ENCODE measurements at places on chromosomes 1 and 21.

GRCh38 chr1:112618114-112618720, 724 bp downstream of the ST7L start:
- no peak for DNase-seq

GRCh38 chr1:151221616-151222015, 23.3 kb downstream of the PIP5K1A start:
- no peak for DNase-seq

GRCh38 chr1:20138346-20138745, 777 bp upstream of the PLA2G2F start:
- no peak for DNase-seq

DNA sequence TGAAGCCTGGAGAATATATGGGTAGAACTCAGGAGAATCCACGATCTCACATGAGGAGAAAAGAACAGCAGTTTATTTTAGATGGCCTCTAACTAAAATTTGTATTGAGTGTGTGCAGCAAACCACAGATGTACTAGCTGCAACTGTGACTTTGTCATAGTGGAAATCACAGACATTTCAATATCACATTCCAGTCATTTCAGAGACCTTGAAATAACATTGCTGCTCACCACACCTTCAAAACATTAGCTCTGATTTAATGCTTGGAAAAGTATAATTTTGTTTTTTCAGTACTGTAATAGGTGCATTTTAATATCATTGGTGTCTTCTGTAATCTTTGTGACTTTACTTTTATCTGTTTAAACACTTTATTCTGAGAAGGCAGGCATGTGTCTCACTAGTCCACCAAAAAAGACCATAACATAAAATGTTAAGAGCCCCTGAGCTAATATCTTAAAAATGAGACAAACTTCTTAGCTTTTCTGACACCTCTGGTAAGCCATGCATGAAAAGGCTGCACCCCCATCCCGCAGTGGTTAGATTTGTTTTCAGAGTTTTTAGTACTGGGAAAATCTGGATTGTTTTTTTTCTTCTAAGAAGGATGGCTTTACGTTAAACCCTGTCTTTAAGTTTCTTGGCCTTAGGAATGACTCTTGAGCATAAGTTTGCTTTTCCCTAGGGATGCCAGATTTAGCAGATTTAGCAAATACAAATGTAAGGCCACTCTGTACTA, 30.1 kb downstream of the KCNJ15 start:
- DNase-seq, result no peak

GRCh38 chr21:44441041-44441400, 14.3 kb upstream of the LRRC3 start:
- DNase-seq, result no peak

- DNase-seq, result peak; percentile 64
Measured at GRCh38 chr1:46246548-46247435, 771 bp upstream of the RAD54L start.

GRCh38 chr1:165395478-165395877, 39.0 kb upstream of the LMX1A start:
- DNase-seq, result no peak

DNA sequence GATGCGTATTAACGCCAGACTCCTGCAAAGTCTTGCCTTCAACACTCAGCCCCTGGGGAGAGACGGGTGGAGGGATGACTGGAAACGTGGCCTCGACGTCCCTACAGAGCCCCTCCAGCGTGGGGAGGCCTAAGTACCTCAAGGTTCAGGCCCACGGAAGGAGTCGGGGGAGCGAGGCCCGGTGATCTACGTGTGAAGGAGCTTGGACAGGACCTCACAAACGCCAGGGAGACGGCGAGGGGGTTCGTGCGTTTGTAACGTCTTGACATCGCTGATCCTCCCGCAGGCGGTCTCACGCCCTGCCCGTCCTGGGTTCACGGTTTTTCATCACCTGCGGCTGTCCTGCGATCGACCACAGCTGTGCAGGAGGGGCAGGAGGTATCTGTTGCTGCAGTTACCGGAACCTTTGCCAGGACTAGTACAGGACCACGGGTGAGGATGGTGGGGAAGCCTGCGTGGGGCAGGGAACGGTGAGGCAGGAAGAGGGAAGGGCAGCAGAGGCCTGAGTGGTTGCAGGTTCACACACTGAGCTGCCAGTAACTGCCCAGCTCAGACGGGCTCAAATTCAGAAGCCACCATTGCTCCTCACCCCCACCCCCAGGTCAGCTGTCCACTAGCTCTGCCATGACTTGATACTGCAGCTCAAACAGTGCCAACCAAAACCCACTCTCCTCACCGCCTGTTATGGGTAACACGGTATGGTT, 889 bp upstream of the CCNL2 start:
- no peak for DNase-seq

GRCh38 chr1:154627257-154628120, 19.5 kb upstream of the ADAR start:
- DNase-seq, result peak; percentile 93

- peak; percentile 55 for DNase-seq
Measured at GRCh38 chr1:119711804-119712341, at the start of gene PHGDH. Gene PHGDH, plus strand, starts transcription at chr1:119711934. Its CDS starts 89 bp downstream, at chr1:119712023.

GRCh38 chr1:1612104-1612400, 3.2 kb upstream of the MIB2 start:
- no peak for DNase-seq

- DNase-seq, result no peak
Measured at GRCh38 chr1:228884615-228885566, 149.6 kb downstream of the RHOU start.

Measured in stimulated activated CD4-positive, alpha-beta T cell treated with anti-CD3 and anti-CD28 coated beads, TNF-alpha, amount 100 ng/mL, for 48 hours (primary cell).